Activated CD4-positive, CD25-positive, alpha-beta regulatory T cell treated with anti-CD3 and anti-CD28 coated beads, Interleukin-2, amount 50 U/mL, for 16 hours (primary cell): ENCODE measurements at places on chromosomes 7 and 10.

DNA sequence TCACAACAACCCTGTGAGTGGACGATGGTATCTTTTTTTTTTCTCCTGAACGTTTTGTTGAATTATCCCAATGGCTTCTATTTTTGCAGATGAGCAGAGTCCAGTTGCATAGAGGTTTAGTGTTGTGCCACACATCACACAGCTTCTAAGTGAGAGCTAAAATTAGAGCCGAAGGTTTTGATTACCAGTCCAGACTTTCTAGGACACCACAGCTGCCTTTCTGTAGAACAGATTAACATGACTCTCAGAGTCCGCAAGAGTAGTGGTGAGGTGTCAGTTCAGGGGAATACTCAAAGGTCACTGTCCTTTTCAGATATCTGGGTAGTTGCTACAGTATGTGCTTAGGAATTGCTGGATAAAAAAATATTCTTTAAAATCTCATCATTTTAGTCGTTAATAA is 13.8 kb downstream of the SGPL1 start:
- DNase-seq: no peak

- no peak for DNase-seq
Measured at GRCh38 chr10:21535494-21535965, 1.5 kb downstream of the MLLT10 start.

DNA sequence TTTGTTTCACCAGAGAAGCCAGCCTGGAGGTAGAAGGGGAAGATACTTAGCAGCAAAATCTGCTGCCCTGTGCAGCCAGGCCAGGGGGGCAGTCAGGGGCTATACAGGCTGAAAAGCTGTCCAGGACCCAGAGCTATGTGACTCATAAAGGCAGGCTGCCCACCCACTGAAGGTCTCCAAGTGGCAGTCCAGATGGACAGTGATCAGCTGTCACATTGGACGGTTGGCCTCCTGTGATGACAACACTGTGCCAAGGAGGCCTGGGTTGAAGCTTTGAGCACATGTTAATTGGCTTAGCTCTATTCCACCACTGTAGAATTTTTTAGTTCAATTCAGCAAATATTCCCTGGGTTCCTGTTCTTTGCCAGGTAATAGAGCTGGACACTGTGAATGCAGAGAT is 577.3 kb upstream of the GALNT17 start:
- DNase-seq: no peak

- no peak for DNase-seq
Measured at GRCh38 chr7:155896531-155897263, 84.4 kb upstream of the SHH start.

DNA sequence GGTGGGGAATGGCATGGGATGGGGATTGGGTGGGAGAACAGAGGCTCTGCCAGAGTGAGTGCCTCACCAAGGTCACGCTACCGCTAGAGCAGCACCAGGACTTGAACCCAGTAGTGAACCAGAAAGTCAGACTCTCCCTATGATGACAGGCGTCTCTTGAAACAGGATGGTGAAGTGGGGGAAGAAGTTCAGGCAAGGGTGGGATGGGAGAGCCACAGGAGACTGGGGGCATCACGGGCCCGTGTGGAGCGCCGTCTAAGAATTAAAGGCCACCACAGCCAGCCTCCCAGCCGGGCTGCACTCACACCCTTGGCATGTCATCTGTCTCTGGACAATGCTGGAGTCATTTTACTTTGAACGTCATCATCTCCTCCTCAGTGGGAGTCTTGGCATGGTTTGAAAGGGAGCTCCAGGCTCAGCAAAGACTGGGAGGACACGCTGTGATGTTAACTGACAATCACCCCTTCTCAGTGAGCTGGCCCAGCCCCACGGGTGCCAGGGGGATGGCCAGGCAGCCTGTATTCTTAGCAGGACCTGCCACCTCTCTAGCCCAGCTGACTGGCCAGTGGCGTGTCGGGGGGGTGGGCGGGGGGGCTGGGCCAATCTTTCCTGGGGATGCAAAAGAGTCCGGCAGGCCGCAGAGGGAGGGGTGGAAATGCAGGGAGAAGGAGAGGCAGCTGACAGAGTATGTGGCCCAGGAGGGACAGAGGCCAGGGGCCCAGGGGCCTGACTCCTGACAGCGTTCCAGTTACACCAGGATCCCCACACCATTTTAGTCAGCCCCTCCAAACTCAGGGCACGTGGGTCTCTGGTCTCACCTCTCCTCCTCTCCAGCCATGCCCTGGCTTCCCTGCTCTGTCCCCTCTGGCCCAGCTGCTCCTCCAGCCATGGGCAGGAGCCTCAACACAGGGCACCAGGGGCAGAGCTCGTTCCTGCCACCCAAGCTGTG is 96.2 kb downstream of the VOPP1 start:
- DNase-seq: no peak

DNA sequence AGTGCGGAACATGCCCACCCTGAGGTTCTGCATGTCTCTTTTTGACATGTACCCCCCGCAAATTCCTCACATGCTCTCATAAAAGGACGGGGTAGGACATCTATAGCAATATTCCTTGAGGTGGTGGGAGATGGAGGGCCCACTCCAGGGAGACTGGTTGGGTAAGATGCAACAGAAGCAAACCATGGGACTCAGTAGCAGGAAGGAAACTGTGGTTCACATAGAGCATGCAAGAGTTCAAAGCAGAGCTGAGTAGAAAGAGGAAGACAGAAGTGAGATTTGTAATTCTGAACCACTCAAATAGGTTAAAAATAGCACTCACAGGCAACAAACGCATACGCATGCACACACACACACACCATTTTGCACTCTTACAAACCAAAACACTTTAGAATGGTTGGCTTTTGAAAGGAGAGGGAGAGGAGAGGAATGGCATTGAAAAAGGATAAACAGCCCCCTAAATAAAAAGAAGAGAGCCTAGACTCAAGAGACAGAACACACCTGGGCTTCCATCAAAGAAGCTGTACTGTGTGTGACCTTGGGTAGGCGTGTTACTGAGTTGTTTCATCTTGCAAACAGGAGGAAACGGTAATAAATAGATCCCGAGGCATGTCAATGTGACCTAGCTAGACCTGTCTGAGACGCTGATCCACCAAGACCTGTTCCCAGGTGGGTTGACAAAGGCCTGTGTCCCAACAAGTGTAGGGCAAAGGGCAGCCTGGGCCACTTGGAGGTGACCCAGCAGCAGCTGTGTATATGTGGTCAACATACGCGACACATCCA is 77.6 kb upstream of the LRRC4 start:
- DNase-seq: no peak

GRCh38 chr10:96565774-96566173 is 21.0 kb downstream of the TM9SF3 start:
- no peak for DNase-seq

DNA sequence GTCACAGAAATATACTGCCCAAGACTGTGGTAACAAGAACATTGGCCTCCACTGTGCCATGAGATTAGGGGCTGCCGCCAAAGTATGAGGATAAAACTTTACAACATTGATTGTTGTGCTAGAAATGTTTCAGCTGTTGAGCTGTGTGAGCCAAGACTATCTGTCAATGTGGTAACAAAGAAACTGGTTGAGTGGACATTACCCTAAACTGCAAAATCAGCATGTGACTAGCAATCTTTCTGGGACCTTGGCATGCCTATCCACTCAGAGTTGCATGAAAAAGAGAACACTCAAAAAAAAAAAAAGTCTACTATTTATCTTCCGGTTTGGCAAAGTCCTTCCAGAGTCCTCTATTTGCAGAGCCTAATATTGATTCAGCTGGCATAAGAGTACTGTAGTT is 605.6 kb upstream of the CNTNAP2 start:
- no peak for DNase-seq

DNA sequence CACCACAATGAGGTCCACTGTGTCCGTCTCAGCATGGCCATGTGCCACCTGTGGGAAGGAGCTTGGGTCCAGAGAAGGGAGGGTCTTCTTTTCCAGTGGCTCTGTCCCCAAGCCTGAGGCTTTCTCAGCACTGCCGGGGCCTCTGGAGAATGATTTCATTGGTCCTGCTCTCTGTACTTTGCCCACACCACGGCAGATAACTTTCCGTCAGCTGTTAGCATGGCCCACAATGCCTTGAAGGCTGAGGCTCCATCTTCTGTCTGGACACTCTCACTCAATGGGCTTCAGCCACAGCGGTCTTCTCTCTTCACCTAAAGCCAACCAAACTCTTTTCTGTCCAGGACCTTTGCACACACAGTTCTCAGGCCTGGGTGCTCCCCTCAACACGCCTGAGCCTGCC is 192.5 kb downstream of the CXCL12 start:
- DNase-seq: no peak
